D341Med (cell line): ENCODE measurements at places on chromosomes 7 and 10.

DNA sequence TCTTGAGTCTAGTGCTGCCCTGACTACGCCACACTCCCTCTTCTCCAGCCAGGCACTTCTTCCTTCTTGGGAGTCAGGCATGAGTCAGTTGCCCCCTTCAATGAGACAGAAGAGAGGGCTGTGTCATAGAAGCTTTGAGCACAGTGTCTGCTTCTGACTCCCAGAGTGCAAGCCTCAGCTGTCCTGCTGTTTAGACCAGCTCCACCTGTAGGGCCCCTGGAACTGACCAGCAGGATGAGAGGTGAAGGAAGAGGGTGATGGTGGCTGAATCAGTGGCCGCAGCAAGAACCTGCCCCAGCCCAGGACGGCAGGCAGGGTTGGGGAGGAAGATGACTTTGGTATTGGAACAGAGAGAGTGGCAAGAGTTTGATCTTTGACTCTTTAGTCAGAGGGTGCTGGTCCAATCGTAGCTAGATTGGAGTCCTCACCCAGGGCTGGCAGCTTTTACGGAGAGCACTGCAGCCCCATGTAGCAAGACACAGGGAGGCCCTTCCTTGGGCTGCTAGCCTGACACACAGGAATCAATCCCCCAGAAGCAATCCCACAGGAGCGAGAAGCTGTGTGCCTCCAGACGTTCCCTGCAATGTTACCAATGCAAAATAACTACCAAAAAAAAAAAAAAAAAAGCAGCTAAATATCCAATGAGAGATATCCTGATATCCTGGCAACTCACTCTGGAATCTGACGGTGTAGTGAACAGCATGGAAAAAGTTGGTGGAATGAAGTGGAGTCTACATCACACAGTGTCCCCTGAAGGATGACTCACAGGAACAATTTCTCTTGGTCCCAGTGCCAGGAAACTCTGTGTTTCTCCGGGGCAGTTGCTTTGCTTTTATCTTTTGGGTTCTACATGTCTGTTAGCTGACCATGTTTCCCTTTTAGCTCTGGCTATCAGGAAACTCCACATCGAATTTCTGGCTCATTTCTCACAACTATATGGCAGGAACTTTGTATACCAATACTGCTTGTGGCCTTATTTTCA lies 6.9 kb downstream of the C10orf62 start:
- DNase-seq: no peak

DNA sequence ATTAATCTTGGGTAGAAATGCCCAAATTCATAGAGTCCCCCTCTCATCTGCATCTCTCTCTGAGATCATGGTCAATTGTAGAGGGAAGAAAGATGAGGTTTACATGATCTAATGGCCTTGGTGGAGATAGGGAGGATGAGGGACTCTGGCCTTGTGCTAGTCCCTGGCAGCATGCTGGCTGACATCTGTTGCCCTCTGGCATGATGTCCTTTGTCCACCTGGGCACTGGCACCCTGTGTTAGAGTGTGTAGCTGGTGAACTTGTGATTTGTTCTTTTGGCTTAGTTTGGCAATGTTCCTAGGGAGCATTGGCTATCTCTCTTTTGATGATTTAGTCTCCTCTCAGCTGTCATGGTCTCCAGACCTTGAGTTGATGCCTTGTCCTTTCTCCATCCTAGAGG lies 103.2 kb downstream of the DYNC1I1 start:
- DNase-seq: no peak

DNA sequence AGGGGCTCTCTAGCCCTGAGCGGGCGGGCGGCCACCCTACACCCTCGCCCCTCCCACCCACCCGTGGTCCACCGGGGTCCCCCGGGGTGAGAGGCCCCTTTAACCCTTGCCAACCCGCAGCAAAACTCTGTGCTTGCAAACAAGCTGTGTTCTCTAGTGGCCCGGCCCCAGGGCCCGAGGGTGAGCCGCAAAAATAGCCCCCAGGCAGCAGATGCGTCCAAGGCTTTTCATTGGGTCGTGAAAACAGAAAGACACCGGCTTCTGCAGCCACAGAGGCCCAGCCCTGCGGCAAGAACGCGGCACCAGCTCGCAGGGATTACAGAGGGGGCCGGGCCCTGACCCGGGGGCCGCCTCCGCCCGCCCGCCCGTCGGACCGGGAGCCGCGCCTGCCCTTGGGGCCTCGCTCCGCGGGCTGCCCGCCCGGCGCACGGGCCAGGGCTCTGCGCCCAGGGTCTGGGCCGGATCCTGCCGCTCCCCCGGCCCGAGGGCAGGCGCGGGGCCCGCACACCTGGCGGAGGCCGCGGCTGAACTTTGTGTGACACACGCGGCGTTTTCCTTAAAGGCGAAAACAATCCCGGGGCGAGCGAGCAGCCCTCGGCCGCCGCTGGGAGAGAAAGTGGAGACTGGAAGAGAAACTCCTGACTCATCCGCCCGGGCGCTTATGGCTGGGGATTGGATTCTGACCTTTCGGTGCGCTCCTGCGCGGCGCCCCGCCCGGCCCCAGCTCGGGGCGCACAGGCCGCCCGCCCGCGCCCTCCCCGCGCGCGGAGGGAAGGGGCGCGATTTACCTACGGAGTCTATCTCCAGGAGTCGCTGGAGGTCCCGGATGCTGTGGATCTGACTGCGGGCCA lies 2.8 kb downstream of the PDGFA start:
- no peak for DNase-seq

GRCh38 chr7:85111761-85112160 lies 75.1 kb downstream of the SEMA3D start:
- DNase-seq: no peak

- no peak for DNase-seq
Measured at GRCh38 chr7:21912305-21912704, 33.4 kb downstream of the CDCA7L start.
